CD4-positive, alpha-beta T cell treated with Interleukin-12 subunit alpha and Interleukin-12 subunit beta, for 1 hour (primary cell): ENCODE measurements at places on chromosomes 16 and 17.

DNA sequence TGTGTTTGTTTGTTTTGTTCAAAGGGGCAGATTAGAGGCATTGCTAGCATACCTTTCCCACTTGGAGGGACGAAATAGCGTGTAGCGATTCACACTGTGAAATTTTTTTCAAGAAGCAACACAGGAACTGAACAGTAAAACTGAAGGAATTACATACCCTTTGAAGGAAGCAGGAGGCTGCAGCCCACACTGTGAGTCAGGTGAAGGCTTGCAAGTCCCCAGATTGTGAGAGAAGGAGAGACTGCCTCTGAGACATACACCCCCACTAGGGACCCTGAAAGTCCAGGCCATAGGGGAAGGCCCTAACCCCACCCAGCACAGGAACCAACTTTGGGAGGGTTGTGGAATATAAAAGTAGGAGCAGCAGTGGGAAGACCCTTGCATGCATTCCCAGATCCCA, 69.6 kb upstream of the HS3ST3A1 start:
- no peak for DNase-seq

- no peak for DNase-seq
These were observed 57.2 kb downstream of the CHD9 start for GRCh38 chr16:53112015-53112414.

GRCh38 chr16:30601966-30602365, 8.2 kb downstream of the ZNF689 start:
- no peak for DNase-seq

DNA sequence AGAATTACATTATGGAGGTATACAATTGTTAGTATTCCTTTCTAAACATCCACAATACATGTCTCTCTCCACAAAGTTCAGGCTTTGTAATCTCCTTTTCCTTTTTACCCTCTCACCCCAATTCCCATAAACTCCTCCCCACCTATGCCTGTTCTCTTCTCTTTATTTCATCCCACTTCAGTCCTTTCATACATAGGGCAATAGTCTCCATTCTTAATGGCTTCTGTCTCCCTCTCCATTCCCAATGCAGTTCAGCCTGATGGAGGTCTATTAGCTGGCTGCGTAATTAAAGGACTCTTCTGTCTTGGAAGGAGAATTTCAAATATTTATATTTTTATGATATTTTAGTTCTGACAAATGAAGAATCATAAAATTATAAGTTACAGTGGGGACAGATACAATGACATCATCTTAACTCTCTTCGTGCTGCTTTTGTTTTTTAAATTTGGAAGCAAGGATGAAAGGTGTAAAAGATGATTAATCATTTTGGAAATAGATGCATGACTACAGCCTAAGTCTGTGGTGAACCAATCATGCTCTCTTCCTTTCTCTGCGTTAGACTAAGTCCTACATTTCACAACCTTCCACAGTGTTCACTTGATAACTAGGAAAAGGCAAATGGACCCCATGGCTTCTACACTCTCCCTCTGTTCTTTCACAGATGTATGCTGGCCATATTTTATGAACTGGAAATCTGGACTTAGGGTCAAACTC, 11.2 kb upstream of the FAM20A start:
- no peak for DNase-seq

DNA sequence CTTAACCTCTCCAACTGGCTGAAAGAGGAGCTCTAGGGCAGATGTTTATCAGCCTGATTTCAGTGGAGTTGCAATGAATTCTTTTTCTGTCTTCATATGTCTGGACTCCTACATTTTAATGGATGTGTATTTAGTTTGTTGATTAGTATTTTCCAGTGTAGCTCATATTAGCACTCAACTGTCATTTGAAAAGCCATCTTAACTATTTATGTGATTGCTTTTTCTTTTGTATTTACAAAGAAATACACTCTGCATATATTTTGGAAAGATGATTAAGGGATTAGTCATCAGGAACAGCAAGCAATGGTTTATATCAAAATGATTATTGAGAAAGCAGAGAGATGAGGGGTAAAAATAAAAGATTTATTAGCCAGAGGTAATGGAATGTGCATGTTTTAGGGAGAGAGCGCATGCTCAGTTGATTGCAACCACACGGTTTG, 71.1 kb downstream of the WWOX start:
- no peak for DNase-seq

DNA sequence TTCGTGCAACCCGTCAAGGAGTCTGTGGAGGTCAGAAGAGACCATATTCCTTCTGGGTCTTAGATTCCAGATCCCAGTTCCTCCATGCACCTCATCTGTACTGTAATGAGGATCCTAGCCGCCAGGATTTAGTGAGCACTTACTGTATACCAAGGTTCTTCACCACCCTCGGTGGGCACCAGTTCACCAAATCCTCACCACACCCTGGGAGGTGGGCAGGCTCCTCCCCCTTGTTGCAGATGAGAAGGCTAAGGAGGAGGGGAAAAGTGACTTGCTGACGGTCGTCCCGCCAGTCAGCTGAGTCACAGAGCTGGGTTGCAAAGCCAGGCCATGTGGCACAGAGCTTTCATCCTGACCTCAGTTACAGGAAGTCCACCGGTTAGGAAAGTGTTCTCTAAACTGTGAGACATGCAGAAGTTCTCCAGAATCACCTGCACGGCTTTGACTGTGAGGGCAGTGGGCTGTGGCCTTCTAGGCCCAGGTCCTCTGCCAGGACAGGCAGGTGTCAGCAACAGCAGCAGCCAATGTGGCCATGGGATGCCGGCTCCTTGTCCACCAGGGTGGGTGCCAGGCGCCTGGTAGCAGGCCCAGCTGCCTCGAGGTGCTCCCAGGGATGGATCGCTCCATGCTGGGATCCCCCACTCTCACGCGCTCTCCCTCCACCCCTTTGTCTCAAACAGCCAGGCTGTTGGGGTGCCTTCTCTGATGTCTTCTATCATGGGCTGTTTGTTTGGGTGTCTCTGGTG, 240.3 kb upstream of the GSE1 start:
- no peak for DNase-seq

DNA sequence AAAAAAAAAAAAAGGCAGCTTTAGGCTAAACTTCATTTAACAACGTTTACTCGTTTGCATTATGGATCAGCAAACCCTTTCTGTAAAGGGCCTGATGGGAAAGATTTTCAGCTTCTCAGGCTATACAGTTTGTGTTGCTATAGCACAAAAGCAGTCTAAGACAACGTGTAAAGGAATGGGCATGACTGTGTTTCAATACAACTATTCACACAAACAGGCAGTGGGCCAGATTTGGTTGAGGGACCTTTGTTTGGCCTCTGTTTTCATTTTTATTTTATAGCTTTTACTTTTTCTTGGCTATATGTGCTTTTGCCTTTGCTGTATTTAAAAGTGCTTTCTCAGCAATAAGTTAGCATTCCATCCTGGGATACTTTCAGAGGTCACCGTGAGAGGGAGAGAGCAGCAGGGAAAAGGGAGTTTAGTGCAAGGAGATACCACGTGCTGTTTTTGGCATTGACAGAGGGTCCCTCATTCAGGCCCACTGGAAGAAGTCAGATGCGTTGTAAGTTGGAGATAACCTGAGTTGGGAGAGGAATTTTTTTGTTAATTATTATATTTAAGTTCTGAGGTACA, 335.6 kb downstream of the UTP18 start:
- DNase-seq, result no peak

GRCh38 chr16:85639529-85640253, 26.6 kb downstream of the GSE1 start:
- DNase-seq, result no peak

- DNase-seq, result peak; percentile 88
These were observed at the start of gene NDE1 for GRCh38 chr16:15650019-15650697. NDE1 (plus strand) TSS chr16:15650245; CDS start chr16:15664779, 14,534 bp downstream.

- no peak for DNase-seq
These were observed 153.4 kb downstream of the ZFHX3 start for GRCh38 chr16:72894293-72895151.

- DNase-seq, result peak; percentile 10
These were observed 12.8 kb downstream of the SLC47A1 start for GRCh38 chr17:19546289-19547065.

GRCh38 chr16:15708096-15708495, 58.1 kb downstream of the NDE1 start:
- no peak for DNase-seq

GRCh38 chr16:67537270-67537635, 8.6 kb downstream of the RIPOR1 start:
- peak; percentile 61 for DNase-seq
